OCI-LY7 (cell line): ENCODE measurements at places on chromosomes 6 and 20.

DNA sequence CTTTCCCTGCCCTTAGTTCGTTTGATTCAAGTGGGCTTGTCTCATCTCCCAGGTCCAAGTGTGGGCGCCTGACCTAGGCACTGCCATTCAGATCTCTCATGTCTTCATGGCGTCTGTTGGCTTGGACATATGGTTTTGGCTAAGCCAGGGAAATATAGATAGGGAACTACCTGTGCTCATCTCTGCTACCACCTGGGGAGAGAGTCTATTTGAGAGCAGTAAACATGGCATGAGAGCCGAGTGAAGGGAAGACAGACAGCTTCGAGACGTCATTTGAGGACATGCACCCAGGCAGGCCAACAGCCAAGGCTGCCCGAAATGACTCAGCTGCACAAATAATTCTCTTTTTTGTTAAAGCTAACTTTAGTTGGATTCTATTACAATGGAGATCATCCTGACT lies 370.7 kb upstream of the AGPAT4 start:
- DNase-seq, result no peak

DNA sequence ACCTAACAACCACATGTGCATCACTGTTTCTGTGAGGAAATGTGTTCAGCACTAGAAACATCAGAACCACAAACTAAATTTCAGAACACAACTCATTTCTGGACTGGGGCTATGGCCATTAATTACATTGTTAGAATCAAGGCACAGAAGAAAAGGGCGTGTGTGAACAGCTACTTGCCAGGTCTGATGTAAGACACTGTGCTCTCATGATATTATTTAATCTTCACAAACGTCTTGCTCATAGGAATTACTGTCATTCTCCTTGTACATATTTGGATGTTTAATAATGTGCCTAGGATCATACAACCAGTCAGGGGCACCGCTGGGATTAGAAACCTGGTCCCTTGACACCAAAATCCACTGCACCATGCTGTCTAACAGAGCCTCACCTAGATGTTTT lies 14.8 kb downstream of the ADGRF1 start:
- DNase-seq, result no peak

DNA sequence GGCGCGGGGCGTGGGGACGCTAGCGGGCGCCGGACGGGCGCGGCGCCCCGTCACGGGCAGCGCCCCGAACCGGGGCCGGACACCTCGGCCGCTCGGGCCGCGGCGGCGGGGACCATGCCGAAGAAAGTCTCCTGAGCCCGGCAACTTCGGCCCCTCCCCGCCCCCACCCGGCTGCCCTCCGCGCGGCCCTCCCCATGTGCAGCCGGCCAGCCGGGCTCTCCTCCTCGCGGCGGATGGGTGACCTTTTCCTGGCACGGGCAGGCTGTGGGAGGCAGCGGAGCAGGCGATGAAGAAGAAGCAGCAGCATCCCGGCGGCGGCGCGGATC lies 278 bp downstream of the UST start:
- DNase-seq, result no peak

DNA sequence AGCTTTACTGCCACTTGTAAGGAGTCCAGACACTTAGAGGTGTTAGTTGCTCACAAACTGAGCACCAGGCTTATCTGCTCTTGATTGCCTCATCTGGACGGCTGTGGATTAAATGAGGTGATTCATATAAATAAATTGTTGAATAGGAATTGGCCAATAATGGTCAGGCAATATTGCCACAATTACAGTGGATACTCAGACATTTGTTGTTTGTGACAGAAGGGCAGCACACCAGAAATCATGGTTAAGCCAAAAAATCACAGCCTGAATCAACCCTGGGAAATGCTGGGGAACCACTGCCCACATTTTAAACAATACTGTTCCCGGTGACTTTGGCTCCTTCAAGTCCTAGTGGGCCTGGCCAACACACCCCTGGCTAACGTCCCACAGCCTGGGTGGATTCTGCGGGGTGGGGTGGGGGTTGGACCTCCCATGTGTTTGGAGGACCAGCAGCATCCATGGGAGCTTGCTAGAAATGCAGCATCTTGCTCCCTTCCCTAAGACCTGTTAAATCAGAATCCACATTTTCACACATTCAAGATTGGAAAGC lies 29.5 kb upstream of the SPDEF start:
- no peak for DNase-seq

DNA sequence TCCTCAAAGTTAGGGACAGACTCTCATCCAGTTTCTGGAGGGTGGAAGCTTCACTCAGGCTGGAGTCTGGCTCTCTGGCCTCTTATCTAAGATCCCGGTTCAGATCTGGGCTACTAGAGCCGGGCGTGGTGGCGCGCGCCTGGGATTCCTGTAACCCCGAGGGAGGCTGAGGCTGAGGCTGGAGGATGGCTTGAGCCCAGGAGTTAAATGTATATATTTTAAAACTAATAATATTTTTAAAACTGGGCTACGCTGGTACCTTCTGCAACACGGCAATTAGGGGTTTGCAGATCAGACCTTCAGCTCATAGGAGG lies 710 bp upstream of the ZNF343 start:
- no peak for DNase-seq

GRCh38 chr6:123668063-123668462 lies 31.3 kb upstream of the TRDN start:
- no peak for DNase-seq

GRCh38 chr6:44257753-44258324 lies 511 bp upstream of the SLC35B2 start:
- DNase-seq, result no peak
